Stimulated activated CD4-positive, alpha-beta T cell treated with anti-CD3 and anti-CD28 coated beads, TNF-alpha, amount 100 ng/mL, for 1 hour (primary cell): ENCODE measurements at places on chromosomes 13 and 19.

GRCh38 chr19:33819506-33819879 lies 22.8 kb downstream of the KCTD15 start:
- no peak for DNase-seq

DNA sequence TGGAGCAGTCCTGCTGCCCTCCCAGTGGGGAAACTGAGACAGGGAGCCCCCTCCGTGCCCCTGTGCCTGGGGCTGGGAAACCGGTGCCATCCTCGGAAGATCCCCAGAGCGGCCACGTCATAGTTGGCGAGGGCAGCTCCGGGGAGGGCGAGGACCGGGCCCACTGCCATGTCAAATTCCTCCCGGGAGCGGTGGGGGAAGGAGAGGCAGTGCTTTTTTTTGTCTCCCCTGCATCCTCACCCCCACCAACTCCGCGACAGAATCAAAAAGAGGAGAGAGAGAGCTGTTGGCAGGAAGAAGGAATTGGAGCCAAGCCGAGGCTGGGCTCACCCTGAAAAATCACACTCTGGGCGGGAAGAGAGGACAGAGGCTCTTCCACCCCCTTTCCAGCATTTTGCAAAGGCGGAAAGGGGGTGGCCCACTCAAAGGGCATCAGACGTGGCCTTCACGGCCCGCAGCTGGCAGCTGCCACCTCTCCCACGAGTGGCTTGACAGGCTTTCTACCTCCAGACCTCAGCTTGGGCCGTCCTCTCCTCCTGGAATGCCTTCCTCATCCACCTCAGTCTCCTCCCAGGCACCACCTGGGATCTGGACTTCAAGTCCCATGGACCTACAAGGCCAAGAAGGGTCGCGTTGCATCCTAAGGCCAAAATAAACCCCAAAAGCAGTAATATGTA lies 19.6 kb upstream of the NFIC start:
- DNase-seq: no peak

DNA sequence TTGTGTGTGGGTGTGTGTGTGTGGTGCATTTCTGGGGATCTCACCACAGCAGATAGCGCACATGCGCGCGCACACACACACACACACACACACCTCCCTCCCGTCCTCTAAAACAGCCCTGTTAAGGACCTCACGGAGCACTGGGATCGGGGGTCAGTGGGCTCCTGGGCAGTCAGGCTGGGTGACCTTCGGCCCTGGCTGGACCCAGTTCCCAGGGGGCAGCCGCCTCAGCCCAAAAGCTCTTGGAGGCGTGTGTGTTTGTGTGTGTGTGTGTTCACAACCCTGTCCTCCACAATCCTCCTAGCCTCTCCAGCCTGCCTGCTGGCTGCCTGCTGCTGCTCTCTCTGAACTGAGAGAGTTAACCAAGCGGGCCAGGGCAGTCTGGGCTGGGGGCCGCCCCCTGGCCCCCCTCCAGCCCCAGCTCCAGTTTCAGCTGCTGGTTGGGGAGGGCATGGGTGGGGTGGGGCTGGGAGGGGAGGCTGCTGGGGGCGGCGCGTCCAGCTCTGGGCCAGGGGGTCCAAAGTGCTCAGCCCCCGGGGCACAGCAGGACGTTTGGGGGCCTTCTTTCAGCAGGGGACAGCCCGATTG lies at the start of gene FXYD1:
TSS of gene FXYD1 (plus strand) at position 520 of the 588 bp plus-strand sequence. CDS start 1,256 bp downstream, outside the sequence.
- no peak for DNase-seq

DNA sequence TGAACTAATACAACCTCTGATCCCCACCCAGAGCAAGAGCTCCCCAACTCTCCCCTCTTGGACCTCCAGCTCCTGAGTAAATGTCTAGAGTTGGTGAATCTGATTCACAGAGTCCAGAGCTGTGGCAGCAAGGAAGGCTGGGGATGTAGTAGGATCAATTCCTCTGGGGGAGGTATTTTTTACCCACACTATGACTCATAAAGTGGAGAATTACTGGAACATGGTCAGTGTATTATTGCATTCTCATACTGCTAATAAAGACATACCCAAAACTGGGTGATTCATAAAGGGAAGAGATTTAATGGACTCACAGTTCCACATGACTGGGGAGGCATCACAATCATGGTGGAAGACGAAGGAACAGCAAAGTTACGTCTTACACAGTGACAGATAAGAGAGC lies 496.7 kb downstream of the EFNB2 start:
- no peak for DNase-seq

- DNase-seq: no peak
These were observed 218.3 kb downstream of the DCLK1 start for GRCh38 chr13:35912841-35913240.

GRCh38 chr13:85864963-85865530 lies 65.8 kb upstream of the SLITRK6 start:
- no peak for DNase-seq

GRCh38 chr19:15404780-15405211 lies 14.0 kb downstream of the AKAP8L start:
- DNase-seq: no peak

DNA sequence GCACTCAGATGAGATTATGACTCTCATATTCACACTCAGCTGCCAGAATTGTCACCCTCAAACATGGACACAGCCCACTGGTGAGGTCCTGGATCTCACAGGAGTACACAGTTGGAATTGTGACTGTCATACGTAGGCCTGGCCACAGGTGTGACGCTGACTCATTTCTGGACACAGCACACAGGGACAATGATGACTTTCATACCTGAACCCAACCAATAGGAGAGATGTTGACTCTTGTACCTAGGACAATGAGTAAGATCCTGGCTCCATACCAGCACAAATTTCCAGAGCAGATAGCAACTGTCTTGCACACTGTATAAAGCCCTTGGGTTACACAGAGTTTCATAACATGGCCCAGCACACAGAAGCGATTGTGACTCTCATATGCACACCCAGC lies 46.4 kb downstream of the ZNF85 start:
- DNase-seq: no peak

DNA sequence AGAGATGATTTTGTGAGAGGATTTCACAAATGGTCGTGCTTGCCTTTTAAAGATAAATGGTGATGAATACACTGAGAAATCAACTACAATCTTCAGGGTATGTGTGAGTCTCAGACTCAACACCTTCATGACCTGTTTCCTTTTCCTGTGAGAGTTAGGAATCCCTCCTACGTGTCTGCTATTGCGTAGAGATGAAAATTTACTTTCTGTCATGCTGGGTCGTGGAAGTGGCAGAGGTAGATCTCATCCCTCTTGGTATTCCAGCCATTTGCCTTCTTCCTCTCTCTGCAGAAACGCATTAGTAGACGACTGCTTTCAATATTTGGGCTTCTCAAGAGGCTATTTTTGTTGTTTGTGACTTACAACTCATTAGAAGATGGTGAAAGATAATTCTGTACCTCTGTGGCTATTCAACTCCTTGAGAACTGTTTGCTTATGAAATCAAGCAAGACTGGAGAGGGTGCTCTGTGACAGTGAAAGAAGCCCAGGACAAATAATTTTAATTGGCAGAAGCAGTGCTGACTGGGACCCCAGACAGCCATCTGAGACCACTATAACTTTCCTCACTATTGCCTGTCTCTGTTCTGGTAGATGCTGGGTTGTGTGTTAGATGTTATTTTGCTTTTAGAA lies 233.1 kb downstream of the LACC1 start:
- DNase-seq: no peak

GRCh38 chr13:21615427-21615826 lies 11.5 kb upstream of the MICU2 start:
- no peak for DNase-seq

DNA sequence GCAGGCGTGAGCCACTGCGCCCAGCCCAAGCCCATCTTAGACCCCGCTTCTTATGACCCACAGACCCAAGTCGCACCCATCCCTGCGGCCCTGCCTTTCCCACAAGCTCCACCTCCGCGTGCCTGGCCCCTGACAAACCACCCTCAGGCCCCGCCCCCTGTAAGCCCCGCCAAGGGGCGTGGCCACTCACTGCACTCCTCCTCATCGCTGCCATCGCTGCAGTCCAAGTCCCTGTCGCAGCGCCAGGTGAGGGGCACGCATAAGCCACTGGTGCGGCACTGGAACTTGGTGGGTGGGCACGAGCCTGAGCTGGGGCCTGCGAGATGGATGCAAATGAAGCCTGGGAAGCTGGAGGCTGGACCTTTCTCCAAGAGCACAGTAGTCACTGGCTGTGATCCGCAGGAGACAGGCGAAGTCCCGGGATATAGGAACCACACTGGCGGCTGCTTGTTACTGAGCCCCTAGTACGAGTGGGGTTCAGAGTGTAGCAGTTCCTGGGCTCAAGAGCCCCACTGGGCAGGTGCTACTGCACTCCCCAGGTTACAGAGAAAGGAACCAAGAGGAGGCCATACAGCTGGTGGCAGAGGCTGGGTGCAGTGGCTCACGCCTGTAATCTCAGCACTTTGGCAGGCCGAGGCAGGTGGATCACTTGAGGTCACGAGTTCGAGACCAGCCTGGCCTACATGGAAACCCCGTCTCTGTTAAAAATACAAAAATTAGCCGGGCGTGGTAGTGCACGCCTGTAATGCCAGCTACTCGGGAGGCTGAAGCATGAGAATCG lies 3.1 kb downstream of the CD320 start:
- no peak for DNase-seq

GRCh38 chr19:2538096-2538757 lies 62.3 kb downstream of the GADD45B start:
- no peak for DNase-seq

DNA sequence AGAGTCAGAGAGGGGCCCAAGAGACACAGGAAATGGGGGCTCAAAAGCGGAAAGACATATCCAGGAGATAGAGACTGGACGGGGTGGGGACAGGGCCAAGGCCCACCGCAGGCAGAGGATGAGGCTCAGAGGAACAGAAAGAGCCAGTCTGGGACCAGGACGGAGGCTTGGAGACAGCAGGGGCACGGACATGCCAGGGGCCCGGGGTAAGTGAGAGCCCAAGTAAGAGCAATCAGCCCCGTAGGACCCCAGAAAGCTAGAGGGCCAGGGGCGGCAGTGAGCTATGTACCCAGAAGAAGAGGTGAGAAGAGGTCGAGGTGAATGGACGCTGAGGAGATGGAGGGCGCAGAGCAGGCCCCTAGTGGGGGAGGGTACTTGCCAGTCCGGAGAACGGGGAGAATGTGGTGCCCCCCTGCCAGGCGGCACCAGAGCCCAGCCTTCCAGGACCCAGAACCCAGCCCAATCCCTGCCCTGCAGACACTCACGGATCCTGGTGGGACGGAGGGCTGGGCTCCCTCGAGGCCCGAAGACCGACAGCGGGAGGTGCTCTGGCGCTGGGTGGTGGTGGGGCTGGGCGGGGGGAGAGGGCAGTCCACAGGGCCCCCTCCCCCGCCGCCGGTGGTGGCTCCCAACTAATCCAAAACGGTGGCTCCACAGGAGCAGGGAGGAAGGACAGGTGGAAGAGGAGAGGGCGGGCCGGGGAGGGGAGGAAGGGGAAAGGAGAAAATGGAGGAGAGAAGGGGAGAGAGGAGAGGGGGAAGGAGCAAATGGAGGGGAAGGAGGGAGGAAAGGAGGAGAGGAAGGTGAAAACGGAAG lies 1.0 kb downstream of the GRIK5 start:
- no peak for DNase-seq

GRCh38 chr13:91358387-91358782 lies 10.9 kb downstream of the MIR17HG start:
- DNase-seq: no peak

- no peak for DNase-seq
These were observed 22.1 kb downstream of the ADGRL1 start for GRCh38 chr19:14183741-14184350.

GRCh38 chr13:32316028-32316339 lies 676 bp downstream of the BRCA2 start:
- DNase-seq: no peak

GRCh38 chr19:5805462-5806132 lies 730 bp downstream of the NRTN start:
- DNase-seq: peak; percentile 29

- DNase-seq: no peak
These were observed 1.9 kb upstream of the MYCBP2 start for GRCh38 chr13:77328819-77329132.

DNA sequence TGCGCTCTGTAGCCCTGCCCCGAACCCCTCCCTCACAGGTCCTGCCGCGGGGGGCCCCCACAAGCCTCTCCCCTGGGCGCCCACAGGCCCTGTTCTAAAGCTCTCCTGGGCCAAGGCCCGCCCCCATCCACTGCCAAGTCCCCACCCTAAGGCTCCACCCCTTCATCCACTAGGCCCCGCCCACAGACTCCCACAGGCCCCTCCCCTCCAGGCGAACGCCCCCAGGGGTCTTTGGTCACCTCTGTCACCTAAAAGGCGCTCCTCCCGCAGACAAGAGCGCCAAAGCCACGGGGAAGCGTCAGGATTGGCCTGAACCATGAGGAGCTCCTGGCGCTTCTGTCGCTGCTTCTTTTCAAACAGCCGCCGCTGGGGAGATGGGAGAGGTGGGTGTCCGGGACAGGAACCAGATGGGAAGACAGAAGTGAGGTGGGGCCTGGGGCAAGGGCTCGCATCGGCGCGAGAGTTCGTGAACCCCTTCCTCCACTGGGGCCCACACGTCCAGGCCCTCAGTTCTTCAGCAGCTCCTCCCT lies 2.3 kb downstream of the TULP2 start:
- no peak for DNase-seq

DNA sequence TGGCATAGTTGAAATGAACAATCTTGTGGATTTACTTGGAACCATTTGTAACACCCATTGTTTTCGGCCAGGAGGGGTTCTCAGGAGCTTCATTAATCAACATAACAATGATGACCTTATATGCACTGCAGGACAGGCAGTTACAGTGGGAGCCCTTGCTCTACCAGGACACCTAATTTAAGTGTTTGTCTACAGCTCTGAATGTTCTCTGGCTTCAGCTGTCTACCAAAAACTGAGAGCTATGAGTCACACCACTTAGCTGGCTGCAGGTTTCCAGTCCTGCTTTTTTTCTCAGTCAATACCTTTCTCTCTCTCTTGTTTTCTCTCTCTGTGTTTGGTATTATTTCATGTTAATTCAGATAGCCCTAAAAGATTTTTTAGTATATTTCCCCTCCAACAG lies 105.4 kb upstream of the MBNL2 start:
- no peak for DNase-seq
